ENCODE measurements at places on chromosomes 11 and 22. TPM values are rescaled to one million over a fixed set of nuclear protein-coding genes. Genes with fewer than 3 reads are reported as not detected.

The NXPE2 gene
- 0.12 TPM for total RNA-seq

- DNase-seq = no peak
Observed at GRCh38 chr22:43173976-43174720, 12.8 kb downstream of the TTLL12 start.

DNA sequence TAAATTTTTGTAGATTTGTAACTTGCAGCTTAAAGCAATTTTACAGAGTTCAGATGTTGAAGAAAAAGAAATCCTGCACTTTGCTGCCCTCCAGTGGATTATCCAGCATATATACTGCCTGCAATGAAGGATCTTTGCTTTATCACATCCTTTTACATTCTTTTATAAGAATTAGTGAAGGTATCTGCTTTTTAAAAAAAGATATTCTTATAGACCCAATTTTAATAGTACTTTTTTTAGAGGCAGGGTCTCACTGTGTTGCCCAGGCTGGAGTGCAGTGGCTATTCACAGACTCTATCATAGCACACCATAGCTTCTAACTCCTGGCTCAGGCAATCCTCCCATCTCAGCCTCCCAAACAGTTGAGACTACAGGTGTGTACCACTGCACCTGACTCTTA, 60.7 kb downstream of the TTC17 start:
- DNase-seq = no peak

DNA sequence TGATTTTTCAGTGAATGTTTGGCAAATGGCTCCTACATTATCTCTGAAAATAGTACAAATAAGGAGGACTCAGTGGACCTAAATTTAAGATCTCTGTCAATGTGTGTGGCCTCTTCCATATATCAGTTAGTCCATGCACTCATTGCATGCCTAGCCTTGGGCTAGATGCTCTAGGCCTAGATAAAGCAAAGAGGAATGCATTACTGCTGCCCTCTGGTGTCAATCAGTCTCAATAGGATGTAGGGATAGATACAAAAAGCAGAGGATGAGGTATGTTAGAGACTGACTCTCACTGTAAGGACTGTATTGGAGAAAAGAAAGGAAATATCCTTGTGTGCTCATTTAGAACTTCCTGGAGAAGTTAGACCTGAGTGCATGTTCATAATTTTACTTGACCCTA, 42.0 kb downstream of the MS4A2 start:
- no peak for DNase-seq

- no peak for DNase-seq
Observed at GRCh38 chr11:70134490-70134889, 56.4 kb downstream of the ANO1 start.

- DNase-seq = no peak
Observed at GRCh38 chr11:129965248-129965647, 37.4 kb downstream of the PRDM10 start.

The LDHAL6A gene
- total RNA-seq = not detected

The PTGDR2 gene
- total RNA-seq = 3.1 TPM

DNA sequence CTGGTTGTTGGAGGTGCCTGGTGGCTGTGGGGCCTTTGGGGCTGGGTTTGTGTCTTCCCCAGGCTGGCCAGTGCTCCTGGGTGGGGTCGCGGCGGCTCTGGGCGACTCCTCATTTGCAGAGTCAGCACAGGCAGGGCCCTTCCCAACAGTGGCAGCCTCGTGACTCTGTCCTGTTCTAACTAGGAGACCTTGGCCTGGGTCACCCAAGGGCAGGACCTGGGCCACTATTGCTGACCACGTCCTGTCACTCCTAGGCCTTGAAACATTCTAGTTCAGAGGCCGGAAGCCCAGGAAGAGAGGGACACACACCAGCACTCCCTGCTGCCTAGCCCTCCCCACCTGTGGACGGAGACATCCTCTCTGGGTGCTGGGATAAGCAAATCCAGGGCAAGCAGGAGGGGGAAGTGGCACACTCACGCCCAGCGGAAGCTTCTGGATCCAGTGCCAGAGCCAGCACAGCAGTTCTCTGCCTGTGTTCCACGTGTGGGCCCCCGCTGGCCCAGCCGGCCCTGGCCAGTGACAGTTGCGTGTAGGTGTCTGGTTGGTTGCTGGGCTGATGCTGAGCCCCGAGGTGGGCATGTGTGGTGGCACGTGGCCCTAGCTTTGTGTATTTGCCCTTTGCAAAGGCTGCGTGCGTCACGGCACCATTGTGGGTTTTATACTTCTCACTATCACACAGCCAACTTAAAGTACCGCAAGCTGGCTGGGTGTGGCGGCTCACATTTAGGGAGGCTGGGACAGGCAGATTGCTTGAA, 4.3 kb upstream of the CHID1 start:
- DNase-seq = peak; percentile 78

The NRIP3 gene
- total RNA-seq = 1.2 TPM

The OR6A2 gene
- not detected for total RNA-seq

GRCh38 chr11:74169738-74170458, 904 bp downstream of the C2CD3 start:
- DNase-seq = no peak

The MPST gene
- 56.7 TPM for total RNA-seq

The NAALADL1 gene
- total RNA-seq = 5.3 TPM

DNA sequence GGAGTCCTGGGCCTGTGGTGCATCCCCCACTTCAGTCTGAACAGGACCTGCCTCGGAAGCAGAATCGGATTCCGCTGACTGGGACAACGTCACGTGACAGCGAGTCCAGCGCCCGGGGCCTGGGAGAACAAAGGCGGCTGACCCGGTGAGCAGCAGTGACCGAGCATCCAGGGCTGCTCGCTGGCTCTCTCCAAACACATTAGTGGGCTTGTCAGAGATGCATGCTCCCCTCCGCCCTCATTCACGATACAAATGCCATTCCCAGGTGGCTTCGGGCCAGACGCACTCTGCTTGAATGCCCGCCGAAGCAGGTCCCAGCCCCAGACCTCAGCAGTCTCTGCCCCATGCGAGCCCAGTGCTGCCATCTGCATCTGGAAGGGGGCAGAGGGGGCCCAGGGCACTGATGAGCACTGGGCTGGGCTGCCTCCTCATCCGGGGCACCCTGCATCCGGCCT, 91.0 kb downstream of the WNT7B start:
- DNase-seq = peak; percentile 31

The RCE1 gene
- total RNA-seq = 6.5 TPM

The SLC6A5 gene
- not detected for total RNA-seq

The MUC2 gene
- total RNA-seq = not detected

GRCh38 chr11:128610721-128611617, 23.6 kb upstream of the ETS1 start:
- no peak for DNase-seq

Data from left ventricle myocardium superior (tissue), 1 donor.